ENCODE measurements at places on chromosomes 2 and 18. TPM values are rescaled to one million over a fixed set of nuclear protein-coding genes. Genes with fewer than 3 reads are reported as not detected.

Gene CD28
- total RNA-seq: not detected

Gene SPRED2
- 15.2 TPM for total RNA-seq

Gene TUBA4B
- total RNA-seq: not detected

Gene NR4A2
- total RNA-seq: 0.25 TPM

Gene GKN2
- not detected for total RNA-seq

Gene TYW5
- total RNA-seq: 3.0 TPM

Gene SALL3
- 0.49 TPM for total RNA-seq

Gene SLC16A14
- total RNA-seq: 1.6 TPM

Gene MAP3K19
- total RNA-seq: not detected

Gene ARHGAP15
- not detected for total RNA-seq

Gene SKOR2
- not detected for total RNA-seq

Gene IL1RN
- not detected for total RNA-seq

Gene CCDC178
- total RNA-seq: not detected

Gene RTN4
- total RNA-seq: 303 TPM

Gene BUB1
- total RNA-seq: 5.5 TPM

Gene EMILIN1
- total RNA-seq: 15.2 TPM

All from mesangial cell (primary cell).